Aorta (tissue), 5 donors: ENCODE measurements at places on chromosomes 11 and 22. TPM values are rescaled to one million over a fixed set of nuclear protein-coding genes. Genes with fewer than 3 reads are reported as not detected.

C11orf52 gene
- total RNA-seq, result 5.2 TPM

DNA sequence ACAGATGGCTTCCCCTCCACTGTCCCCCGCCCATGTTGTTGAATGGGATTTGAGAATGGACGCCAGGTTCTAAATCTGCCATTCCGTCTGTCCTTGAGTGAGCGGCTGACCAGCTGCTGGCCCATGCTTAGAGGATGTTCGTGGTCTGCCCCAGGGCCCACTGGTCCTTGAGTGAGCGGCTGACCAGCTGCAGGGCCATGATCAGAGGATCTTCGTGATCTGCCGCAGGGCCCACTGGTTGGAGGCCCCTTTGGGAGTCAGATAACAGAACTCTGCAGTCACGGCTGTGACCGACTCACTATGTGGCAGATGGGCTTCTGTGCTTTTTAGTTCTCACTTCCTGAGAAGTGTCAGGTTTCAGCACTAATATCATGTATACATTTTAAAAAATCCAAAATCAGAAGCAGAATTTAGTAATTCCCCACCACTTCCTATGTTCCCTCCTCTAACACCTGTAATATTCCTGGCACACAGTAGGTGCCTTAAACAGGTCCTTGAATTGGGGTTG, 54.1 kb downstream of the MICAL3 start:
- no peak for DNase-seq

SCO2 gene
- total RNA-seq, result 5.1 TPM

APOL5 gene
- not detected for total RNA-seq

ACTN3 gene
- total RNA-seq, result 3.0 TPM

POLR2L gene
- 57.5 TPM for total RNA-seq

GRCh38 chr11:646214-646613, 9.1 kb downstream of the DRD4 start:
- DNase-seq, result no peak

DNA sequence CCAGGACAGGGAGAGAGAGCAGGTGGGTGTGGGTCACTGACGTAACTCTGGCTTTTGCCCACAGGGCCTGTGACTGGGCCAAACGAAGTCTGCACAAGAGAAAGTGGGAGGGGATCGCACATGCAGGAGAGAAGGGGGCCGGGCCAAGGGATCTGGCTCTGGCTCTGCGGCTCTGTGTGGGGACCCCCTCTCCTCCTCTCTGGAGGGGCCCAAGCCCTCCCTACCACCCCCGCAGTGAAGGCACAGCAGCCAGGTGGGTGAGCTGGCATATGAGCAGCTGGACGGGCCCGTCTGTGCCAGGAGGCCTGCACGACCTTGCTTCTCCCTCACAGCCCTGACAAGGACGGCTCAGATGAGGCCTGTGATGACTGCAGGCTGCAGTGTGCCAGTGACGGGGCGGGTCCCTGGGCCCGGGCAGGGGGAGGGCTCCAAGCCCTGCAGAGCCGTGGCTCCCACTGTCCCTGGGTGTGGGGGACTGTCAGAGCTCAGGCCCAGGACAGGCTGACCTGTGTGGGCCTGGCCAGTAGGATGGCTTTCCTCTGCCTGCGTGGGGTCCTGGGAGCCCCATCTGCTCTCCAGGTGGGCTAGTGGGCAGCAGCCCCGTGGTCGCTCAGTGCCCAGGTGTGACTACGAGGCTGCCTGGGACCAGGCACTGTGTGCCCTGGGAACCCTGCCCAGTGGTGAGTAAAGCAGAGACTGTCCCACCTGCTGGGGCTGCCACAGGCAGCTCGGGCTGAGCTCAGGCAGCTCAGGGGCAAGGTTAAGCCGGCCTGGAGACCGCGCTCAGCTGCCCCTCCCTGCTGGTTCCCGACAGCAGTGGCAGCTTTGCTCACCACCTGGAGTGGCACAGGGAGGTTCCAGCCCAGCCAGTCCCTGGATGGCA, 22.2 kb downstream of the MRGPRG start:
- DNase-seq, result peak; percentile 69

GRCh38 chr11:64291752-64292459, 804 bp downstream of the KCNK4 start:
- DNase-seq, result no peak

- no peak for DNase-seq
These were observed 402.4 kb downstream of the ETS1 start for GRCh38 chr11:128184981-128185380.

DNA sequence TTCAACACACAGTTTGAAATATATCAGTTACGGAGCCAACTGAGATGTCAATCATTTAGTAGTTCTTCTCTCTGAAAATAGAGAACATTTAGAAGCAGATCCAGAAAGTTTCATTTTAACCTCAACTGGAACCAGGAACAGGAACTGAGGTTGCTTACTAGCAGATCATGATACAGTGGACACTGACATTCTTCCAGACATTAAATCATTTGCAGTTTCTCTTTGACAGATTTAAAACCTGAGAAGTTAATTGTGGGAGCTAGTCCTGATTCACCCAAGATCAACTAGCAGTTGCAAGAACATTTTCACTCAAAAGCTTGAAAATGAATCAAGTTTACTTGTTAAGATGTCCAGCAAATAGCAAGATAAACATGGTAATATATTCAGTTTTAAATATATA, 135.4 kb downstream of the SLC17A6 start:
- no peak for DNase-seq

DNA sequence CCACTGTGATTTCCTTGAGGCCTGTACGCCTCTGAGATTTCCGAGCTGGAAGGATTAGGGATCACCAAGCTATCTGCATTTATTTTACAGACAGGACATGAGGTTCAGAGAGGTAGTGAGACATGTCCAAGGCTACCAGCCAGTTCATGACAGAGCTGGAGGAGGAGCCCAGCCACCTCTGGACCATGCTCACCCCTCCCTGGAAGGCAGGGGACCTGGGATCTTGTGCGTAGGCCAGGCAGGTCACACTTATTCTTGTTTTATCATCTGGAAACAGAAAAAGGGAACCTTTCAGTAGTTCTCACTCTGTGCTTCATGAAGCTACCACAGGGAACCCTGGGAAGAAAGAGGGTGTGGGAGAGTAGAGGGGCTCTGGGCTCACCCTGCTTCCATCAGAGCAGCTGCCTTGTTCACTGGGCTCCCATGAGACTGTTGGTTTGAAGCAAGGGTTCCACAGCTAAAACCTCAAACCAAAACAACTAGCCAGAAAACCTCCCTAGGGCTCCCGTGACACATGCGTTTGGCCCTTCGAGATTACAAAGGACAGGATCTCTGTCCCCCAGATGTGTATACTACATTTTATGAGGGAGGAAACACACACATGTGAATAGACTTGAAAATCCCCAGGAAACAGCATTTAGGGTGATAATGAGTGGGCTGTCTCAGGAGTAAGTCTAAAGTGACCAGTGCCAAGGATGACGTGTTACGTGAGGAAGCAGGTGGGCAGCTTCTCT, 106.4 kb downstream of the DSCAML1 start:
- no peak for DNase-seq

SYCE3 gene
- not detected for total RNA-seq

GRCh38 chr11:80118073-80118472, 677.2 kb upstream of the TENM4 start:
- DNase-seq, result no peak

AIP gene
- 63.1 TPM for total RNA-seq

OR8G5 gene
- not detected for total RNA-seq

RIN1 gene
- total RNA-seq, result 9.1 TPM
